ENCODE measurements at places on chromosomes 12 and 14. TPM values are rescaled to one million over a fixed set of nuclear protein-coding genes. Genes with fewer than 3 reads are reported as not detected.

Gene KRT72
- 1.2 TPM for total RNA-seq

GRCh38 chr12:2335513-2335912 is 282.7 kb downstream of the CACNA1C start:
- DNase-seq: no peak

Gene ASCL1
- total RNA-seq: not detected

Gene KLHDC1
- total RNA-seq: 36.8 TPM

- no peak for DNase-seq
These were observed 18.5 kb downstream of the PPP2R5E start for GRCh38 chr14:63524537-63525155.

All from umbilical cord (tissue), 2 donors.